ENCODE measurements at places on chromosomes 2 and 18. TPM values are rescaled to one million over a fixed set of nuclear protein-coding genes. Genes with fewer than 3 reads are reported as not detected.

GRCh38 chr2:69817729-69818501 lies 11.5 kb upstream of the GMCL1 start:
- no peak for DNase-seq

DNA sequence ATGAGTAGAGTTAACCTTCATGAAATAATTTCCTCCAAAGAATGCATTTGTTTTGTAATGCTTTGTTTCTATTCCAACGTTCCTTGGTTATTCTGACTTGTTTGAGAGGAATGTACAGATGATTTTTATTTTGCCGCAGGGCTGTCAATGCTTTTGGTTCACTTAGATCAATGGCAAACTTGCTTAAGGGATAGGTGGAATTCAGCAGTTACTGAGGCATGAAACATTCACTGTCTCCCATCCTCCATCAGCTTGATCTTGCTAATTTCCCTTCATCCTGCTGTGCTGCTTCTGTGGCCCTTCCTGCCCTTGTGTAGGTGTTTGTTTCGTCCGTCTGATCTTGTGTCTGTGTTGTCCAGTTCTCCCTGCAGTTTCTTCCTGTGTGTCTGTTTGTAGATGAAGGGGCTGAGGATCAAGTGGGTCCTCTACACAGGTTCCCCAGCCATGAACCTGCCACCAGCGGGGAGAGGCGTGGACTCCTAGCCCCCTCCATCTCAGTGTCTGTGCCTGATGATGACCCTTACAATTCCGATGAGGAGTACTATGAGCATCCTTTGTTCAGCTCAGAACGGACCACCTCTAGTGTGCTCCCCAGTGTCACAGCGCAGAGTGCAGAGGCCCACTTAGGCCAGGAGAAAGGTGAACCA lies 84.2 kb upstream of the UNC80 start:
- no peak for DNase-seq

DNA sequence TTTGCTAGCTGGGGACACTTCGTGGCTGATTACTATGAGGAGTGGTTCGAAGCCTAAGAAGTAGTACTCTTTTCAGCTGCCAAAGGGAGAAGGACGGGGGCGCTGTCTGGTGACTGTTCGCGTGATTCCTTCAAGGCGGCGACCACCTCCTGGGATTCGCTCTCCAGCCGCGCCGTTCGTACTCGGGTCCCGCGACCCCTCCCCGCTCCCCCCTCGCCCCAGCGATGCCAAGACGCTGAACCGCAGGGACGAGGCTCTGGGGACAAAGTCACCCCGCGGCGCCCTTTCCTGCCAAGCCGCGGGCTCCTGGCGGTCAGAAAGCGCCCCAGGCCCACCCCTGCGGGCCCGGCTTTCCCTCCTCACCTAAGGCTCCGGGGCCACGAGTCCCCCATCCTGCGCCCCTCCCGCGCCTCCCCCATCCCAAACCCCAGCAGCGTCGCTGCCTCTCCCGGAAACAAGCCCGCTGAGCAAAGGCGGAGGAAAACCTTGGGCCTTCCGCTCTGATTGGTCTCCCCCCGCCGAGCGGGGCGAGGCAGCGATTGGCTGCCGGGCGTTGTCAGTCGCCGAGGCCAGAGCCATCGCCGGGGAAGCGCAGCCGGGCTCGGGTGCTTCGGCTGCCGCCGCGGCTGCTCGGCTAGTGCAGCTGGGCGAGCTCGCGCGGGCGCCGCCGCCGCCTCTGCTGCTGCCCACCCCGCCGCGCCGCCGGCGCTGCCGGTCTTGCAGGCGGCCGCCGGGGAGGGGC lies 404.3 kb downstream of the XIRP2 start:
- peak; percentile 89 for DNase-seq

DNA sequence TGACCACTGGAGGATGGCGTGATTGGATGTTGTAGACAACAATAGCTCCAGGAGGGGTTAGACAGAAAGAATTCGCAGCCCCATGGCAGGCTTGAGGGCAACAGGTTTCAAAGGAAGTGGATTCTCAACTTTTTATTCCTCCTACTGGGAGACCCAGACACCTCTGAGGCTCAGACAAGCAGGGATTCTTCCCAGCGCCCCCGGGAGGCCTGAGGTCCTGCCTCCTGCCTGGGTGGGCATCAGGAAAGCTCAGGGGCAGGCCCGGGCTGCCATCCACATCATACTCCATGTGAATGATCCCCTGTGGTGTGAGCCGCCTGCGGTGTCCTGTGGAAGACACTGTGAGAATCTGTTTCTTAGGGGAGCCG lies 203.5 kb downstream of the CYP26B1 start:
- no peak for DNase-seq

DNA sequence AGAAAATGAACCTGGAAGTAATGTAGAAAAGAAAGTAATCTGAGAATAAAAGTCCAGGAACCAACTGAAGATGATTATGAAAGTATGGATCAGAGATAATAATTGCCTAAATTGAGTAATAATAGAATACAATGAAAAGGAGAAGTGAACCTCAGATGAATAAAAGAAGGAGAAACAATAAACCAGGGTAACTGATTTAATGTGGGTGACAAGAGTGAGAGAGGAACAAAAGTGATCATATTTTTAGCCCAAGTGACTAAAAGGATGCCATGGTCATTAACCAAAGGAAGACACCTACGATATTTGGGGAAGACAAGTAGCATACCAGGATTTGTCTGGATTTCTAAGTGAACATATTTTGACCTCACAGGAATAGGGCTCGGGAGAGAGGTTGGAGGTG lies 600.6 kb downstream of the RNF144A start:
- no peak for DNase-seq

DNA sequence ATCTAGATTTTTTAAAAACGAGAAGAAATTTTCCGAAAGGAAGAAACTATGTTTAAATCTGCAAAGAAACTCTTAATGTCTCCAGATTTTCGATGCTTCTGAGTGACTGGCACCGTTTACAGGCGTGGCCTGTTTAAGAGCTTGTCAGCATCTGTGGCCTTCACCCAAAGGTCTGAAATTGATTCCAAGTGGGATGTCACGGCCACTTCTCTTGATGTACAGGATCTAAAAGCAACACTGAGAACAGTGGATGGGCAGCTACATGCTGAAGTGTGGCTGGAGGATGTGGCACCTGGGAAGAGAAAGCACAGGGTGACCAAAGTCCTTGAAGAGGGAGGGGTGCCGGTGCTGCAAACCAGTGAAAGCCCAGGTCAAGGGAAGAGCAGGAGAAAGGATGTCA lies 28.0 kb downstream of the EMILIN2 start:
- no peak for DNase-seq

The TTC32 gene
- 22.3 TPM for total RNA-seq

GRCh38 chr18:42784632-42785031 lies 330.9 kb downstream of the RIT2 start:
- no peak for DNase-seq

DNA sequence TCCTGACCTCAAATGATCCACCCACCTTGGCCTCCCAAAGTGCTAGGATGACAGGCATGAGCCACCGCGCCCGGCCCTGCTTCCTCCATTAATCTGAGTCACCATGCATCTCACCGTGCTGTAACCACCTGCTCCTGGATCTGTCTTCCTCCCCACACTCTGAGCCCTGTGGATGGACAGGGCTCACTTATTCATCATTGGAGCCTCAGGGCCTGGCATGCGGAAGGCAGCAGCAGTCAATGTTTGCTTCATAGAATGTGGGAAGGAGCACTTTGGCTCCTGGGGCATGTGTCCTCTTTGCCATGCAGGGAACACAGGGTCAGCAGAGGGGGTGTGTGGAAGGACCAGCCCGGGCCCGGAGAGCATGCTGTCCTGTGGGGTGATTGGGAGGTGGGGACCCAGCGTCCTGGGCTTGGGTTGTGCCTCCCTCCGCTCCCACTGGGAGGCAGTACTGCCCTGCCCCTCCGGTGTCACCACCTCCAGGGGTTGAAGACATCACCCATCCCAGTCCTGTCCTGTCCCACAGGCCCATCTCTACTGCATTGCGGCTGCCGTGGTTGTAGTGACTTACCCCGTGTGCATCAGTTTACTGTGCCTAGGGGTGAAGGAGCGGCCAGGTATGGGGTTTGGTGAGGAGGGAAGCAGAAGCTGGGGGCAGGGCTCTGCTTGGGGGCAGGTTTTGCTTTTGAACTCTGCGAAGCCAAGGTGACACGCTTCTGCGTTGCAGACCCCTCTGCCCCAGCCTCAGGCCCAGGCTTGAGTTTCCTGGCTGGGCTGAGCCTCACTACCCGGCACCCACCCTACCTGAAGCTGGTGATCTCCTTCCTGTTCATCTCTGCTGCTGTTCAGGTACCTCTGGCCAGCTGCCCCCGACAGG lies 11.5 kb downstream of the MFSD2B start:
- no peak for DNase-seq

DNA sequence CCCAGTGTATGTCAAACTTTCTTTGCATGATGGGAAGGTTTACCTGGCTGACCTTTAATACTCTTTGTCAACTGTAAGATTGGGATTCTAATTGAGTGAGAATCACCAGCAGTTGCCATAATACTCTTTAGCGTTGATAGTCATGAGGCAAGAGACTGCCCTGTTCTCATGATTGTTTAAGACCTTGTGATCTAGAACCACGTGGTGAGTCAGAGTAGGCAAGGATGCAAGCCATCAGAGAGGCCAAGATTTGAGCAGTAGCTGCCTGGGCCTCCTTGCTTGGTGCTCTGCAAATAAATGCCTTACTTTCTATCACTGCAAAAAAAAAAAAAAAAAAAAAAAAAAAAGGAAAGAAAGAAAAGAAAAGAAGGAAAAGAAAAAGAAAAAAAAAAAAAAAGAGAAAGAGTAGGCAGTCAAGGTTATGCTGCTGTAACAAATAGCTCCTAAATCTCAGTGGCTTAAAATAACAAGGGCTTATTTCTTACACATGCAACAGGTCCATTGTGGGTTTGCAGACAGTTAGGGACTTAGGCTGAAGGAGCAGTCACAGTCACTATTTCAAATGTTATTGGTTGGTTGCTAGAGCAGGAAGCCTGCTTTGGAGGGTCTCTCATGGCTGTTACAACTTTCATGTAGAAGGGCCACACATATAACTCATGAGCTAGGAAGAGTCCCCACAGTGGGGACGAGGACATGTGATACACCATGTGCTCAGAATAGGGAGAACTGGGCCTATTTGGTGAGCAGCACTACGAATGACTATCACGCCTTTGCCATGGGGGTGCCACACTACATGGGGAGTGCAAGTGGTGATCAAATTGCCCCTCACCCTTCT lies 21.7 kb downstream of the IL1R2 start:
- no peak for DNase-seq

GRCh38 chr2:220999356-220999755 lies 572.7 kb downstream of the EPHA4 start:
- no peak for DNase-seq

The ANKRD29 gene
- 1.2 TPM for total RNA-seq

The CRYGC gene
- total RNA-seq, result not detected

- no peak for DNase-seq
These were observed 70.8 kb downstream of the QPCT start for GRCh38 chr2:37415128-37415820.

- no peak for DNase-seq
These were observed 3.5 kb downstream of the CPO start for GRCh38 chr2:206942592-206943478.

DNA sequence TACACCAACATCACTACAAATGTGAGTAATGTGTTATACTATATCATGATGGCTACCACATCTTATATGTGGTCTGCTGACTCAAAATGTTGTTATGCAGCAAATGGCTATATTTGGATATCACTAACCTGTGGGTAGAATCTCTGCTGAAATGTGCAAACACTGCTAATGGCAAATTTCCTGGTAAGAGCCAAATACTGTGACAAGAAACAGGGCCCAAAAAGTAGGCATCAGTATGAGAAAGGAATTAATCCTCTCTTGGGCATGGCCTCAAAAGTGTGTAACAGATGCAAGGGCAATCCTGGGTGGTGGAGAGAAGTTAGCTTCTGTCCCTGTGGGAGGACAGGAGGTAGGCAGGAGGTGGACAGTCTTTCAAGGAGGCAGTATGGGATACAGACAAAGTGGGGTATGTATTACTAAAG lies 13.3 kb downstream of the ATF2 start:
- DNase-seq, result no peak

DNA sequence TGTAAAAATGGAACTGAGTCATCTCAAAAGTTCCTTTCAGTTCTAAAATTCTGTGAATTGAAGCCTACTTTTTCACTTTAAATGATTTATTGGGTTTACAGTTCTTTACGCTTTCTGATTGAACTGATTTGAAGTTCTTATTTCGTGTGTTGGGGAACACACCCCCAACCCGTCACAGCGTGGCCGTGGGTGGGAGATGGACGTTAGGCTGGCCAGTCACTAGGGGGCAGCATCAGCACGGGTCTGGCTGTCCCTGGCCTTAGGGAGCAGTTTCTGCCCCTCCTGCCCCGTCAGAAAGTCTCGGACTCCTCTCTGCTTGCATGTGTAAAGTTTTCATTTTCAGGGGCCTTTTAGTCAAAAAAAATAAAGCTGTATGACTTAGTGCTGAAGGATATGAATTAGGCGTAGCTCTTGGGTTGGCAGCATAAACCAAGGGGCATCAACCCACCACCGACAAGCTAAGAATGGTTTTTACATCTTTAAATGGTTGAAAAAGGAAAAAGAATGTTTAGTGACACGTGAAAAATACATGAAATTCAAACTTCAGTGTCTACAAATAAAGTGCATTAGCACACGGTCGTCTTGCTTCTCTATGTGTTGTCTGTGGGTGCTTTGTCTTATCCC lies 63.4 kb downstream of the ZCCHC2 start:
- peak; percentile 62 for DNase-seq

The ASXL2 gene
- total RNA-seq, result 4.7 TPM

The SULT1C4 gene
- total RNA-seq, result 6.6 TPM

GRCh38 chr2:120461092-120461491 lies 115.2 kb downstream of the INHBB start:
- no peak for DNase-seq

GRCh38 chr2:180516232-180516631 lies 464.2 kb upstream of the UBE2E3 start:
- no peak for DNase-seq

GRCh38 chr2:66714610-66715009 lies 279.7 kb downstream of the MEIS1 start:
- no peak for DNase-seq

The TMEM169 gene
- 21.7 TPM for total RNA-seq

GRCh38 chr2:110791435-110791834 lies 59.1 kb downstream of the ACOXL start:
- no peak for DNase-seq
